Left hindlimb (tissue), 1 donor: ENCODE measurements at places on chromosomes 7 and 10.

DNA sequence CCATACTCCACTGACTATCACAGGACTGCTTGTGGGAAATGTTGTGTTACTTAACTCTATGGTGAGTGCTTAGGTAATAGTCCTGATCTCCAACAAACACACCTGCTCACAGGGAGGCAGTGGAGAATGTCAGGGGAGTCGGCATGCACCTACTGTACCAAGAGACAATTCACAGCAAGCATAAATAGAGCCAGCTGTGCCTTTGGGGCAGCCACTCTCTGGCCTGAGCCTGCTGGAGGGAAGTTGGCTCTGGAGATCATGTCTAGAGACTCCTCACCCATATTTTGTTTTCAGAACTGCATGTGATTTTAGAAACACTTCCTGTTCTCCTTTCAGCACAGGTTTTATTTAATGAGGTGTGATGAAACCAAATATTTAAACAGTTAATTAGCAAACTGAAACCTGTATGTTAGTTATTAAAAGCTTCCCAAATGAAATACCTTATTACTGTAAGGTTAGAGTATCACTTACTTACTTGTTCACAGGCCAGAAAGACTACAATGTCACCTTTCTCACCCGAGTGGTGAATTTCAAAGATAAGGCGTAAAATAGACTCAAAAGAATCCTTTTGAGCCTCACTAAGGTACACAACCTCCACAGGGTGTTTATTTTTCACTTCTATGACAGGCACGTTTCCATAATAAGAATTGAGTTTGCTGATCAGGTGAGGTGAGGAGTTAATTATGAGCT is 21.8 kb downstream of the DHX32 start:
- DNase-seq, result no peak

- no peak for DNase-seq
Observed at GRCh38 chr10:47383261-47384147, 589 bp downstream of the ZNF488 start.

GRCh38 chr10:16603308-16603707 is 81.6 kb upstream of the C1QL3 start:
- no peak for DNase-seq

DNA sequence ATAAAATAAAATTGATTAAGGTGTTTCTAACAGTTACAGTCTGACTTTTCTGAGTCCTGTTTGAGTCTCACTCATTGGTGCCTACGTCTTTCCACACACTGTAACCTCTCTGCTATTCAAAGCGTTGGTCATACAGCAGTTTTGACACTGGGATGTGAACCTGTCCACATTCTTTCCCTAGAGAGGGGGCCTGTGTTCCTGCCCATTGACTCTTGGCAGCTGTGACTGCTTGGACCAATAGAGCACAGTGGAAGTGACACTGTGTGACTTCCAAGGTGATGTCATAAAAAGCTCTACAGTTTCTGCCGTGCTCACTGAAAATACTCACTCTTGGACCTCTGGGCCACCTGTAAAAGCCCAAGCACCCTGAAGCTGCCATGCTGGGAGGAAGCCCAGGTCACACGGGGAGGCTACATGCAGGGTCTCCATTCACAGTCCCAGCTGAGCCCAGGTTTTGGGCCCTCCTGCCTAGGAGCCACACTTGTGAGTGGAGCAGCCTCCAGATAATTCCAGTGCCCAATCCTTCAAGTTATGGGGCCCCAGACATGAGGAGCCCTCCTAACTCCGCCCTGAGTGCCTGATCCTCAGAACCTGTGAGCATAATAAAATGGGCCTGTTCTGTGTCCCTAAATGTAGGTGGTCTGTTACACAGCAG is 704 bp upstream of the ANTXRL start:
- DNase-seq, result no peak

- no peak for DNase-seq
Observed at GRCh38 chr7:157479326-157479725, 142.5 kb downstream of the DNAJB6 start.

- DNase-seq, result no peak
Observed at GRCh38 chr10:130159192-130159794, 23.1 kb downstream of the GLRX3 start.

GRCh38 chr10:31148951-31149350 is 117.3 kb upstream of the ZNF438 start:
- DNase-seq, result no peak

GRCh38 chr7:31883761-31884164 is 186.4 kb downstream of the PDE1C start:
- DNase-seq, result no peak

GRCh38 chr10:106652279-106652678 is 512.2 kb downstream of the SORCS1 start:
- DNase-seq, result no peak

DNA sequence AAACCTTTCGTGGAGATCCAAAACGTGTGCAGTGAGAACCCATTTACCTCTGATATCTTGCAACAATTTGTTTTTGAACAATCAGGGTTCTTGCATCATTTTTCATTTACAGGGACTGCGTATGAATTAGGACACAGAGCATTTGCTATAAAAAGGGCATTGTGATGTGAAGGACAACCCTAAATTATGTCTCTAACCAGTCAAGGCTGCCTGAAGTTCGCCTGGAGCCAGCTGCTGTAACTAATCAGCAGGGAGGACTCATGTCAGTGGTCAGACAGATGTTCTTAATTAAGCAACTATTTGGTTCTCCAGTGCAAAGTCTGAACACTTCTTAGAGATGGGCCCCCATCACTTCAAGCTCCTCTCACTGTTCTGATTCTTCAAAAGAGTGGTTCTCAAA is 674.8 kb downstream of the KCNMA1 start:
- no peak for DNase-seq

- DNase-seq, result no peak
Observed at GRCh38 chr10:6148908-6149307, 53.8 kb upstream of the PFKFB3 start.

GRCh38 chr7:35261041-35261440 is 7.1 kb upstream of the TBX20 start:
- DNase-seq, result no peak

GRCh38 chr7:24466168-24466768 is 107.0 kb upstream of the PALS2 start:
- no peak for DNase-seq

- DNase-seq, result no peak
Observed at GRCh38 chr10:70715853-70716795, 43.8 kb downstream of the ADAMTS14 start.

DNA sequence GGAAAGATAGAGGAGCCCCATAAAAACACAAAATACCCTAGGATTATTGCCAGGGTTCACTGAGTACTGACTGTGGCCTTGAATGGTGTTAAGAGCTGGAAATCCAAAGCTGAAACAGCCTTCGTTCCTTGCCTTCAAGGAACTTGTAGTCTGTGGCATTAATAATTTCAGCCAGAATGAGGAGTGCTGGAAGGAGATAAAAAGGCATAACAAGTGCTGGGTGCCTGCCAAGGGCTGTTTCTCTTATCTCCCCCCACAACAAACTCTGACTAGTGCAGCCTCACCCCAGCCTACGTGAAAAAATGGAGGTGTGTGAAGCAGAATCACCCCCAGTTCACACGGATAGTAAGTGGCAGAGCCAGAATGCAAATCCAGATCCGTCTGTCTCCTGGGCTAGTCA is 199.1 kb upstream of the LYZL2 start:
- no peak for DNase-seq

DNA sequence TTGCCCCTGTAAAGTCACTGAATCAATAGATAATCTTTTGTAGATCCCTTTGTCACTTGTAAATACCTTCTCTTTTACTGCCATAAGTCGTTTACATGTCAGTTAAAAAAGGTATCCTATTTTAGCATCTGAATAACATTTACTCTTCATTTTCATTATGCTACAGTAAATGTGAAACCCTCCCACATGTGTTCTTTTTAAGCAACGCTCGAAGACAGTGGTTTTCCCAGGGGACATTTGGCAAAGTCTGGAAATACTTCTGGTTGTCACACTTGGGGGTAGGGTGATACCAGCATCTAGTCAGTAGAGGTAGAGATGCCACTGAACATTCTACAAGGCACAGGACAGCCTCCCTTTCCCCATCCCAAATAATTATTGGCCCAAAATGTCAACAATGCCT is 23.7 kb downstream of the ATAD1 start:
- DNase-seq, result no peak

DNA sequence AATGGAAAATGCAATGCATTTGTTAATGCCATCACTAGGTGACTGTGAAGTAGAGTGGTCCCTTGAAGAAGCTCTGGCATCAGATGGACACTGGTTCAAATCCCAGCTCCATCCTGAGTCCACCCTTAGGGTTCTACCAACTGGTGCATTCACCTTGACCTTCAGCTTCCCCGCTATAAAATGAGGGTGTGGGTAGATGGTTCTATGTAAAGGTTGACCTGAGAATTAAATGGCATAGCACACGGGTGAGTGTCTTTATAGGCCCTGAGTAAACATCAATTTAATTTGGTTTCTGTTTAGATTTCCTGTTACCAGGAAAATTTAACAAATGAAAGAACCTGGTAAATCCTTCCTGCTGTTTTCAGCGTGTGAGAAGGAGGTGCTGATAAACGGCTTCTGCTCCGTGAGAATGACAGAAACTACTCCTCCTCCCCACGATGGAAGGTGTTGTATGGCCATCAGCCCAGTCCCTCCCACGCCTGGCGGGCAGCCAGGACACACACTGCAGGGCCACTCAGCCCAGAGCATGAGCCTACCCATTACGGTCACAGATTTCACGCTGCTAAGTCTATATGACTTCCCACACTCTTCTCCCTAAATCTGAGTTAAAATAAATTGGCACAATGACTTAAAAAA is 210.1 kb downstream of the TNS3 start:
- peak; percentile 66 for DNase-seq

GRCh38 chr7:94289071-94289470 is 105.6 kb upstream of the COL1A2 start:
- peak; percentile 83 for DNase-seq

- no peak for DNase-seq
Observed at GRCh38 chr7:132349075-132349474, 227.2 kb downstream of the PLXNA4 start.

DNA sequence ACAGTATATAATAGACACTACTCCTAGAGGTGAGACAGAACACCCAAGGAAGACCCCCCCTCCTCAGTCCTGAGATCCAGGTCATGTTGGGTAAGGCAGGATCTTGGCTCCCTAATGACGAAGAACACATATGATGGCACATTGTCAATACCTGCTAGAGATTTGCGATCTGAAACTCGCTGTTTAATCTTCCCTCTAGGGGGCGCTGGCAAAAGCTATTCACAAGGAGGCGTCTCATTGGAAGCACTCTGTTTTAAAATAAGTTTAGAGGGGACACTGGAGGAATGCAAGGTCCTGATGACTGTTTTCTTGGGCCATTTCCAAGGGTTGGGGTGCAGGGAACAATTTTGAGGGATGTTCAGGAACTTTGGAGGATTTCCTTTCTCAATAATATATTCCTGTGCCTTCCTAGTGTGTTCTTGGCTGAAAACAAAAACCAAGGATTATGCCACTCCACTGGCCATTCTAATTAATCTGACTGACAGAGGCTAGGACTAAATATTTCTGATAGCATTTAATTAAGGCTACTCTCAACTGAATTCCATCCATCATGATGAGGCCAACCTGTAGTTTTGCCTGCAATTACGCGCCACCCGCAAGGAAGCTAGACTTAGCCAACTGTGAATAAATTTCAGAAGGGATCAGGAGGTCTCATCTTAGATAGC is 1013.8 kb upstream of the MBL2 start:
- no peak for DNase-seq

- no peak for DNase-seq
Observed at GRCh38 chr10:74432841-74433594, 282.0 kb downstream of the ADK start.

- DNase-seq, result no peak
Observed at GRCh38 chr7:108027239-108027638, 24.3 kb upstream of the LAMB1 start.

GRCh38 chr10:103295374-103296015 is 18.6 kb downstream of the INA start:
- DNase-seq, result no peak

DNA sequence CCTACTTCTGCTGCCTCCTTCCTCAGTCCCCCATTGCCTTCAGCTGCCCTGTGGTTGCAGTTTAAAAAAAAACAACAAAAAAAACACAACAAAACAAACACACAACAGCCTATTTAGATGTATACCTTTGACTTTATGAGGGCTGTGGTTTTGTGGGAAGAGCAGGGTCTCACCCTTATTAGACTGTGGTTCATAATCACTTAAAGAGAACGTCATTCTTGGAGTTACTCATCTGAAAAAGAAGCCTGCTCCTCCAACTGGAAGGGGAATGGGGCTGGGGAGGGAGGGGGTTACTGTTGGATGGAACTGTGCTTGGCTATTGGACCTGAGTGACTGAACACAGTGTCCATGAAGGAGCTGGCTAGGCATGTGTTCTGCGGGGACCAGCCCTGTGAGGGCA is 48.1 kb downstream of the SDK1 start:
- DNase-seq, result no peak

DNA sequence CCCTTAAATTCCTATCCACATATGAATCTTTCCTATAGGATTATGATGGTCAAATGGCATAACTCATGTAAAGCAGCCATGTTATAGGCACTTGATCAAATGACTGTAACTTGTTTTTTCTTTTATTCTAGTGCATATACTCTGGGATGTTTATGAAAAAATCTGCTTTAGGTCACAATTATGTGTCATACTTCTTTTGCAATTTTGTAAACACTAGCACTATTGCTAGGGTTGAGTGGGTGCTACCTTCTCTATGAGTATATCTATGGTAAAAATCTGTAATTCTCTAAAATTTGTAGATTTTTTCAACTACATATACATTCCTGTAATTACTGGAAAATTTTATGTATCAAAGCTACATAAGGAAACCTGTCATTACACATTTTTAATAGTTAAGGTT is 50.0 kb downstream of the HGF start:
- DNase-seq, result no peak

- DNase-seq, result no peak
Observed at GRCh38 chr7:122983261-122983660, 12.2 kb downstream of the TAS2R16 start.

DNA sequence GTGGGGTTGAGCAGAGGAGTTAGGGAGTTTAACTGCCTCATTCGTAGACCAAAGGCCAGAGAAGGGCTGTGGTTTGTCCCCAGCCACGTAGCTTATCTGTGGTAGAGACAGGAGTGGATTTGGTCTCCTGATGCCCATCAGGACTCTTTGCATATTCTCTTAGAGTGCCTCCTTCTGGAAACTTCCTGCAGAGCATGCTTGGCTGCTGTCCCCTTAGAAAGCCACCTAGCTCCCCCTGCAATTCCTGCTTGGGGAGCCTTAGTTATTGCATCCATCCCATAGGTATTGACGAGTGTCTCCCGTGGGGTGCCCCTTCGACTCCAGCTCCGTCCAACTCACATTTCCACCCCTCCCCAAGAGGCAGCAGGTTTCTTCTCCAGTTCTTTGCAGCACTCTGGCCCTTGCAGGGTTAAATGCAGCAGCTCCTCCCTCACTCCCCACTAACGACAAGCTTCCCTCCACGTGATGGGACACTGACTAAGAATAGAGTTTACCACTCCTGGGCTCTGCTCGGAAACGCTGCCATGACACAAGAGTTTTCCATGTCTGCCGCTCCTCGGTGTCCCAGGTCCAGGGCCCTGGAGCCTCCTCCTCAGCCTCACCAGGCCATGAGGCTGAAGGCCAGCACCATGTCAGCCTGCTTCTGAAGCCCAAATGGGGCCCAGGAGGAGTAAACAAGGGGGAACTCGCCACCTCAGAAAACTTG is 147.8 kb upstream of the UNC5B start:
- DNase-seq, result no peak

- DNase-seq, result no peak
Observed at GRCh38 chr10:119235356-119235755, 28.0 kb downstream of the GRK5 start.
